ENCODE measurements at places on chromosomes 1 and 21. TPM values are rescaled to one million over a fixed set of nuclear protein-coding genes. Genes with fewer than 3 reads are reported as not detected.

DNA sequence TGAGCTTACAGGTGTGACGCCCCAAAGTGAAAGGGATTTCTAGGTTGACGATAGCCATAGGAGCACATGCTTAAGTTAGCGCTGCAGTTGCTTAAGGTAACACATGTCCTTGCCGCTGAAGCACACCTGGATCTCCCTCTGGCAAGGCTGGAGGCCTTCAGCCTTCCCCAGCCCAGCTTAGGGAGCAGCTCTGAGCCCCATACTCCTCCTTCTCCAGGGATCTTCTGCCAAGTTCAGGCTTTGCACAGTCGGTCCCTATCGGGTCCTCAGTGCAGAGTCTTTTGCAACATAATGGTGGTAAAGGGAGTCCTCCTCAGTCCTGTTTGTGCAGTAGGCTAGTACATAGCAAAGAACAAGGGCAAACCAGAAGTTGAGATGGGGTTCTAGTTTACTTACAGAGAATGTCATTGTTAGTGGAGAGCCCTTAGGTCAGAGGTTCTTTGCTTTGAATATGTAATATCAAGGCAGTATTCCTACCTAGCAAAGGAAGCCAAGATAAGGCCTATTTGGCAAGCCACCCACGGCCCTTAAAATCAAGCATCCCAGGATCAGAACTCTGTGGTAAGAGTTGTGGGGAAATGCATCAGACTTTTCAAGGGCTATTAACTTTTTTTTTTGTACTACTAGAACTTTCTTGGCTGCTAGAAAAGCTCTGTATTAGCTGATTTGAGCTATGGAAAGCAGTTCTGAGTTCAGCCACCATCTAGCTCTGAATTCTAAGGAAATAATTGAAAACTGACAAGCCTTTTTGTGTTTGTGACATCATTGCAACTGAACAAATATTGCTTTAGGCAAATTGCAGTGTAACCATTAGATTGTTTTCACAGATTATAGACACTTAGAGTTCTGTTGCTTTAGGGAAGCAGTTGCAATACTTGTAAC is 1.4 kb downstream of the EVA1C start:
- no peak for DNase-seq

DNA sequence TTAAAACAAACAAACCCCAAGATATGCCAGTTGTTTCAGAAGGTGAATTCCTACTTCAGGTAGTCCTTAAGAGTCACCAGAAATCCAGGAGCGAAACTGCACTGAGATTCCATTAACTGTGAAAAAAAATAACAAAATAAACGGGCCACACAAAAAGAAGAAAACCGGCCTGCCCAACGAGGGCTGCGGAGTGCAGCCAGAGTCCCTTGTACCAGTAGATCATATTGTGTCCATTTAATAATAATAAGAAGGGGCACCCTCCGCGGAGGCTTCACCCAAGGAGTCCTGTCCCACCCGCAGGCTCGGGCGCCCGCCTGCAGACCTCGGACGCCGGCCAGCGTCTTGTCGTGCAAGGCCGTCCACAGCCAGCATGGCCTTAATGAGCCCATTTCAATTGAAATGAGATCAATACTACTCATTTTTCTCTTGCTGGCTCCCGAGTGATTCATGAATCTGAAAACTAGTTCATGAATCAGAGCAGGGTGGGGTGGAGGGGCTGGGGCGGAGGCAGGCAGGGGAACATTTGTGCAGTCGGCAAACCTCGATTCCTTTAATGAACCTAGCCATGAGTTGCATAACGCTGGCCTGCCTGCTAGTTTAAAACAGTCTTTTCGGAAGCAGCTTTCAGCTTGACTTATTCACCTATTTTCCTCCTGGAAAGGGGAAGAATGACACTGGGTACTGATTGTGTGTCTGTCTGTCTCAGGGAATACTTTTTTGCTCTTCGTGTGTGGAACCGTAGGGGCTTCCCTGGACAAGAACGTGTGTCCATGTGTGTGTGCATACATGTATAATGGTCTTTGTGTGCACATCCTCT is 113.1 kb upstream of the IRF2BP2 start:
- DNase-seq = peak; percentile 92

DNA sequence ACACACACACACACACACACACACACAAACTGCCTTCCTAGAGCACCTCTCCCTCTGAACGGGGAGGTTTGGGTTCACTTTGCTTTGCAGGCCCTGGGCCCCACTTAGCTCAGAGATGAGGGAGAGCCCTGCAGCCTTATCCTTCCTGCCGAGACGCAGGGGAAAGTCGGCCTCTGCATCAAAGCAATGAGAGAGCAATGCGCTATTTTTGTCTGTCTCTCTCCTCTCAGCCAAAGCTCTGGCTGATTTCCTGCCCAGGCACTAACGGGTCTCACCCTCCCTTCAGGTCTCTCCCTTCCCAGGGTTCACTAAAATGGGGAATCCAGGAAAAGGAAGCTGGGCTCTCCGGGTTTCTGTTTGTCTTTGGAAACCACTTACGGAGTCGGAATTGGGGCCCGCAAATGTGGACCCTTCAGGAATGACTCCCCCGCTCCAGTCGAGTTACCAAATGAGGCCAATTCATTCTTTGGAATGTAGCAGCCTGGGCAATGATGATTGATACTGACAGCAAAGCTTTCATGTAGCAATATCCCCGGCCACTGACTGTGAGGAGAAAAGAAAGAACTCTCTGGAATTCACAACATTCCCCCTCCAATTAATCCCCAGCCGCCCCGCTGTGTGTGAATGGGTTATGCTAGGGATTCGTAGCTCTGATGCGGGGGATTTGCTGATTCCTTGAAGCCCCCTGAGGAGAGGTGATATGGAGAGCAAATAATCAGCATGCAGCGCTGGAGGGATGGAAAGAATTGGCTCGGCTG is 61.5 kb upstream of the WLS start:
- no peak for DNase-seq

DNA sequence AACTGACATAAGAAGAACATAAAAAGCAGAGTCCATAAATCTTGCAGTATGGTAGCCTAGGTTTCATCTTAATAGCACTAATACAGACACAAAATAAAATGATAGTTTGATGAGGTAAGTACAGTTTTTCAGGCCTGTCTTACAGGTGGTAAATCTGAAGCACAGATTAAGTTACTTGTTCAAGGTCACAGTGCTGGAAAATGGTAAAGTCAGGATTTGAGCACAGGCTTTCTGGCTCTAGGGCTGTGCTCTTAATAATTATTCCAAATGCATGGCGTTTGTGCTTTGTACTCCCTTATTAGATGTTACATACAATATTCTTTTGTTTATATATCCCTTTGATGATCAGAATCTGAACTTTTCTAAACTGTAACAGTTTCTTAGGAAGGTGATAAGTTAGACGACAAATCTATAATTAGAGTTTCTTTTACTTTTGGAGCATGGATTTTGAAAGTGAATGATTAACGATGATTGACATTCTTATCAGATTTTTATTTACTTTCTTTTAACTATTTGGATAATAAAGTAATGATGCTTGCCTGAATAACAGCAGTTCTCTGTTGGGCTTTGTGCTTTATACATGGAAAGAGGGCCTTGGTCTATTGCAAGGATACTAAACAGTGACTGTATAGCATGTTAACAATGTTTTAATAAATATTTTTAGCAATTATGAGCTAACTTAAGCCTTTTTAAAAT is 101.5 kb upstream of the CACYBP start:
- DNase-seq = no peak

GRCh38 chr1:62232871-62233278 is 38.2 kb downstream of the L1TD1 start:
- DNase-seq = no peak

DNA sequence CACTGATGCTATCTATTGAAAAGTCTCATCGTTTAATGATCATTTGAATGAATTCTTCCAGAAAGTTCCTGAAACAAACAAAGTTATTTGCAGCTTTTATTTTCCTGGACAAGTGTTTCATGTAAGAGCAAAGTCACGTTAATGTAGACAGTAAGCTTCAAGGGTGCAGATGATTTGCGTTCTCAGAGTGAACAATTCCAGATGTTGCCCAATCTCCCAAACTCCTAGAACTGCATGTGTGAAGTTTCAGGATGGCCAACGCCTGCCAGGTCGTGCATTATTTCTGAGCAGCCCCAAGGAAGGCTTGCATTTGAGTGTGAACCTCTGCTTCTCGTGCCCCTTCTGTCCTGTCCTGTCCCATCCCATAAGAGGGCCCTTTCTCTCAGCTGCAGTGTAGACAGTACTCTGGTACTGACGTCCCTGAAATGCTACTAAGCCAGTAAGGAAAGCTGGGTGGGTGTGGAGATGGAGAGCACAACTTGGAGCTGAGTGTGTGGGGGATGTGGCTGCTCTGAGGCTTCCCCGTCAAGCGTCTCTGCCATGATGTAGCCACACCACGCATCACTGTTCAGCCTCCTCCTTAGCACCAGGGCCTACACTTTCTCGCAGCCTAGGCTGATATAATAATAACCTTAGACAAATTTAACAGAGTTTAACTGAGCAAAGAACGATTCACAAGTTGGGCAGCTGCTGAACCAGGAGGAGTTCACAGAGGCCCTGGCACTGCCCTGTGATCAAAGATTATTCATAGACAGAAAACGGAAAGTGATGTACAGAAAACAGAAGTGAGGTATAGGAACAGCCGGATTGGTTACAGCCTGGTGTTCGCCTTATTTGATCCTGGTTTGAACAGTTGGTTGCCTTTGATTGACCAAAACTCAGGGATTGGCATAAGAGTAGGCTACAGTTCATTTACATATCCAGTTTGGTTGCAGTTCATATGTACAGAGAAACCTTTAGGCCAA is 50.4 kb downstream of the RHOU start:
- DNase-seq = no peak

DNA sequence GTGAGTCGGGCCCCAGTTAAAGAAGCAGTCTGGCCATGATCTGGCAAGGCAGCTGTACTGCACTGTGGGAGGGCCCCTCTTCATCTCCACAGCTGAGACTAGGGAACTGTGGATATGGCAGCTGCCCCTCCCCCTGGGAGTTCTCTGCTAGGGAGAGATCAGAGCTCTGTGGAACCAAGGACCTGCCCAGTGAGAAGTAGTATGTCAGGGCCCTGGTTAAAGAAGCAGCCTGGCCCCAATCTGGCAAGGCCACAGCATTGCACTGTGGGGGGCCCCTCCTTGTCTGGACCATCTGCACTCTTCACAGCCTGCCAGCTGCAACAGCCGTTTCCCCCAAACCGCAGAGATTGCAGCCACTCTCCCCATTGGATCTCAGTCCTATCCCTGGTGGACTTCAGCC is 208.5 kb downstream of the DNAH14 start:
- no peak for DNase-seq

DNA sequence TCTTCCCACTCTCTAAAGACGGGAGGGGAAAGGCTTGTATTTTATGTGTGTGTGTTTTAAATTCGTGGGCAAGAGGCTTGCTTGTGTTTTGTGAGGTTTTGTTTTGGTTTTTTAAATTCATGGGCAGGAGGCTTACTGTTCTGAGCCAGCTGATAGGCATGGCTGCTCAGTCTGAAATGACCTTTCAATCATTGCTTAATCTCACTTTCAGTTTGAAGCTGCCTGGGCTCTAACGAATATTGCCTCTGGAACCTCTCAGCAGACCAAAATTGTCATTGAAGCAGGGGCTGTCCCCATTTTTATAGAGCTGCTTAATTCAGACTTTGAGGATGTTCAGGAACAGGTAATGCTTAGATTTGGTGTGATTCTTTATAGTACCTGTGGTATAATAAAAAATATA is 20.3 kb upstream of the TXLNA start:
- DNase-seq = no peak

GRCh38 chr1:159949981-159950381 is 4.1 kb downstream of the SLAMF9 start:
- no peak for DNase-seq

GRCh38 chr1:224783006-224783651 is 146.3 kb upstream of the DNAH14 start:
- DNase-seq = no peak

- DNase-seq = no peak
These were observed 1.4 kb downstream of the LAD1 start for GRCh38 chr1:201397675-201398074.

- DNase-seq = no peak
These were observed 37.4 kb downstream of the CC2D1B start for GRCh38 chr1:52328615-52329014.

GRCh38 chr1:203156280-203156679 is 19.3 kb downstream of the MYBPH start:
- DNase-seq = no peak

DNA sequence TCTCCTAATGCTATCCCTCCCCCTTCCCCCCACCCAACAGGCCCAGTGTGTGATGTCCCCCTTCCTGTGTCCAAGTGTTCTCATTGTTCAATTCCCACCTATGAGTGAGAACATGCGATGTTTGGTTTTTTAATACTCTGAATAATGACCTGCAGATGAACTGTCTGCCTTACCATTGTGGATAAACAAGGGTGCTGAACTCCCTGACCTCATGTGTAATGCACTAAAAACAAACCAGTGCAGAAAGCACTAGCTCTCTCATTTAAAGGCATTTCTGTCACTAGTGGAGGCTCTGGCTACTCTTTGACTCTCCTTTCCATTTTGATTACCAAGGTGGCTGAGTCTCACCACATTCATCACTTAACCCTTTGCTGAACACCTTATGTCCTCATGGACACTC is 23.1 kb upstream of the TRAF3IP3 start:
- no peak for DNase-seq

- DNase-seq = no peak
These were observed 28.2 kb upstream of the FCRL4 start for GRCh38 chr1:157626099-157626498.

DNA sequence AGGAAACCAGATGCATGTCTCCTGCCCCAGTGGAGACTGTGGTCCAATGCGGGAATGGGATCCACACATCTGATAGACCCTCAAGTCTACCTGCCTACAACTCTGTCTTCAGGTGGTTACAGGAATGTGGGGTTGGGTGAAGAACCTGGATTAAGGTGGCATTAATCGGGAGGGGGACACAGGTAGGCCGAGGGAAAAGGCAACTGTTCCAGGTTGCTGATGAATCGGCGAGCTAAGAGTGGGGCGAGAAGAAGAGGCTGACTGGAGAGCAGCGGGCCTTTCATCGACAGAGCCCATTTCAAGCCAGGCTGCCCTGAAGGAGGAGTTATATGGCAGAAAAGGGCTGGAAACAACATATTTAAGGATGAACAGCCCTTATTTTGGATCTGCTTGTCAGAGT is 836 bp downstream of the CD2 start:
- no peak for DNase-seq

GRCh38 chr1:206987873-206988272 is 17.6 kb upstream of the FCAMR start:
- no peak for DNase-seq

ITLN2 gene
- not detected for total RNA-seq

TRIM62 gene
- total RNA-seq = 3.2 TPM

NCAM2 gene
- 2.5 TPM for total RNA-seq

KRTAP12-2 gene
- total RNA-seq = not detected

CHAF1B gene
- 4.9 TPM for total RNA-seq

SRGAP2B gene
- 5.6 TPM for total RNA-seq

LORICRIN gene
- total RNA-seq = not detected

PRAMEF12 gene
- not detected for total RNA-seq

IL23R gene
- not detected for total RNA-seq

PGLYRP4 gene
- not detected for total RNA-seq

DR1 gene
- 50.0 TPM for total RNA-seq
